ENCODE measurements at places on chromosomes 6 and 20.
A peak's percentile ranks its signal among the peaks of the same experiment; 100 is the strongest.

- H3K4me1 ChIP-seq, result no peaks in the 10 kb centered on the region
- no peak for DNase-seq
- no peak overlapping the region for H3K27ac ChIP-seq
- no peak overlapping the region for H3K4me3 ChIP-seq
- H3K36me3 ChIP-seq, result no peaks in the 10 kb centered on the region
- no peaks in the 10 kb centered on the region for H3K27me3 ChIP-seq
Measured at GRCh38 chr6:40148882-40149573, 214.8 kb upstream of the MOCS1 start.

DNA sequence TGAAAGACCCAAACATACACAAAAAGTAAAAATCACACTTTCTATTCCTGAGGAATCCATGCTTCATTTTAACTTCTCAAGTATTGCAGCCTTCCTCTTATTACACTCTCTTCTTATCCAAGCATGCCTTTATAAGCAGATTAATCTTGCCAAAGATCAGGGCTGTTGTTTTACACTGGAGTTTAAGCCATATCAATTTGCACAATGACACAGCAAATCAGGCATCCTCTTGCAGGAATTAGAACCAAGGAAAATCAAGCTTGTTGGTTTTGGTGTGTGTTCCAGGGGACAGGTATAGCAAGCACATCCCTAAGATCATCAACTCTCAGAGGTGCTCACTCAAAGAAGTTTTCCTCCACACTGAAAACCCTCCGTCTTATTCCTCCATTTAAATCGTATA is 69.5 kb downstream of the CYP39A1 start:
- DNase-seq, result no peak
- H3K27me3 ChIP-seq, result no peaks in the 10 kb centered on the region
- H3K4me1 ChIP-seq, result peaks cover 5% of the 10 kb centered on the region
- H3K4me3 ChIP-seq, result no peak overlapping the region
- H3K27ac ChIP-seq, result peak overlapping the region; percentile 1
- no peaks in the 10 kb centered on the region for H3K36me3 ChIP-seq

- H3K4me3 ChIP-seq, result no peak overlapping the region
- H3K4me1 ChIP-seq, result no peaks in the 10 kb centered on the region
- no peak for DNase-seq
- no peak overlapping the region for H3K27ac ChIP-seq
- no peaks in the 10 kb centered on the region for H3K27me3 ChIP-seq
Measured at GRCh38 chr6:40807484-40807883, 220.3 kb upstream of the LRFN2 start.

GRCh38 chr6:136470044-136470443 is 80.2 kb downstream of the MAP7 start:
- no peak overlapping the region for H3K4me3 ChIP-seq
- H3K36me3 ChIP-seq, result no peaks in the 10 kb centered on the region
- no peak overlapping the region for H3K27ac ChIP-seq
- no peaks in the 10 kb centered on the region for H3K4me1 ChIP-seq

- peaks cover 8% of the 10 kb centered on the region for H3K4me1 ChIP-seq
- H3K4me3 ChIP-seq, result no peak overlapping the region
- peak overlapping the region; percentile 38 for H3K27ac ChIP-seq
- H3K27me3 ChIP-seq, result no peaks in the 10 kb centered on the region
Measured at GRCh38 chr20:32971703-32972161, 32.5 kb downstream of the SUN5 start.

DNA sequence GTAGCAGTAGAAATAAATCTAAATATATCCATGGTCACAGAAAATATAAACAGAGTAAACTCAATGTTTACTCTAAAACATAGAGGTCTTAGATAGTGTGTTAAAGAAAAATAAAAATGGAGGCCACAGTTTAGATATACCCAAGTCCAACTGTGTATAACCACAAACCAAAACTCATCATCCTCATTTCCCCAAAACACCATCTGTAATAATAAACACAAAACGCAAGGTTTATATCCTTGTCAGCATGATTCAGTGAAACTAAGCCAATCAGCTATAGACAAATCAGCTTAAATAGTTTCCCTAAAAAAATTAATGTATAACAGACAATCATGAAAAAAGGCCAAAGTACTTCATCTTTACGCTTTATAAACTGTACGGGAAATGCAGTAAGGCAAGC is 2.7 kb upstream of the HACE1 start:
- H3K27ac ChIP-seq, result no peak overlapping the region
- DNase-seq, result no peak
- H3K4me1 ChIP-seq, result peaks cover 13% of the 10 kb centered on the region
- H3K4me3 ChIP-seq, result no peak overlapping the region

- no peaks in the 10 kb centered on the region for H3K4me1 ChIP-seq
- H3K36me3 ChIP-seq, result no peaks in the 10 kb centered on the region
- H3K27ac ChIP-seq, result no peak overlapping the region
- H3K27me3 ChIP-seq, result no peaks in the 10 kb centered on the region
Measured at GRCh38 chr20:16005021-16005914, 568.0 kb downstream of the KIF16B start.

DNA sequence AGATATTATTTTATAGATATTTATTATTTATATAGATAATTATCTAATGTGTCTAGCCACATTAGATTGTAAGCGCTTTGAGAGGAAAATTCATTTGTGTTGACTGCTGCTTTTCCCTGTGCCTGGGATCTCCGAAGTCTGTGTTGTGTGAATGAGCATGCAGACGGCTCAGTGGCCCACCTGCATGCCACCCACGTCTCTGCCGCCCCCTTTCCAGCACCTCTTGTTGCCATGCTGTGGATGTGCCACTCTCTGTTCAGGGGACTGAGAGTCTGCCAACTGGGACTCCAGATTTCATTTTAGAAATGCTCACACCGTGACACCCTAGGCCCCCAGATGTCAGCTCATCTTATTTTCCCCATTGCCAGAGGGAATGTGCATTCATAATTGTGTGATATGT is 139.7 kb downstream of the JARID2 start:
- H3K27ac ChIP-seq, result no peak overlapping the region
- no peak overlapping the region for H3K4me3 ChIP-seq
- H3K4me1 ChIP-seq, result peaks cover 14% of the 10 kb centered on the region
- H3K36me3 ChIP-seq, result no peaks in the 10 kb centered on the region
- DNase-seq, result no peak
- no peaks in the 10 kb centered on the region for H3K27me3 ChIP-seq

DNA sequence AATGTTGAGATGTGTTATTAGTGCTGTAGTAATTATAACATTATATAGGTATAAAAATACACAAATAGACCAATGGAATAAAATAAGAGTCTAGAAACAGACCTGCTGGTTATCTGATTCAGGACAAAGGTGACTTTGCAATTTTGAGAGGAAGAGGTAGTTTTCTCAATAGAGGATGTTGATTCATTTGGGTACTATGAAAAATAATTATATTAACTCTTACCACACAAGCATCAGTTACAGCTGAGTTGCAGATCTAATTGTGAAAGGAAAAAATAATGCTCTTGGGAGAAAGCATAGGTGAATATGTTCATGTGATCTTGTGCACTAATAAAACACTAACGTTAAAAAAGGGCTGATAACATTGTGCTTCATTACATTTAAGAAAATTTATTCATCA is 103.0 kb downstream of the BCKDHB start:
- H3K4me3 ChIP-seq, result no peak overlapping the region
- DNase-seq, result no peak
- peaks cover 6% of the 10 kb centered on the region for H3K4me1 ChIP-seq

- H3K27ac ChIP-seq, result no peak overlapping the region
- no peak overlapping the region for H3K4me3 ChIP-seq
- no peak for DNase-seq
- no peaks in the 10 kb centered on the region for H3K27me3 ChIP-seq
Measured at GRCh38 chr20:14134004-14134403, 138.7 kb downstream of the MACROD2 start.

GRCh38 chr6:100209323-100210136 is 215.5 kb upstream of the MCHR2 start:
- no peak overlapping the region for H3K4me3 ChIP-seq
- no peak for DNase-seq
- no peaks in the 10 kb centered on the region for H3K36me3 ChIP-seq
- no peaks in the 10 kb centered on the region for H3K27me3 ChIP-seq
- no peaks in the 10 kb centered on the region for H3K4me1 ChIP-seq

DNA sequence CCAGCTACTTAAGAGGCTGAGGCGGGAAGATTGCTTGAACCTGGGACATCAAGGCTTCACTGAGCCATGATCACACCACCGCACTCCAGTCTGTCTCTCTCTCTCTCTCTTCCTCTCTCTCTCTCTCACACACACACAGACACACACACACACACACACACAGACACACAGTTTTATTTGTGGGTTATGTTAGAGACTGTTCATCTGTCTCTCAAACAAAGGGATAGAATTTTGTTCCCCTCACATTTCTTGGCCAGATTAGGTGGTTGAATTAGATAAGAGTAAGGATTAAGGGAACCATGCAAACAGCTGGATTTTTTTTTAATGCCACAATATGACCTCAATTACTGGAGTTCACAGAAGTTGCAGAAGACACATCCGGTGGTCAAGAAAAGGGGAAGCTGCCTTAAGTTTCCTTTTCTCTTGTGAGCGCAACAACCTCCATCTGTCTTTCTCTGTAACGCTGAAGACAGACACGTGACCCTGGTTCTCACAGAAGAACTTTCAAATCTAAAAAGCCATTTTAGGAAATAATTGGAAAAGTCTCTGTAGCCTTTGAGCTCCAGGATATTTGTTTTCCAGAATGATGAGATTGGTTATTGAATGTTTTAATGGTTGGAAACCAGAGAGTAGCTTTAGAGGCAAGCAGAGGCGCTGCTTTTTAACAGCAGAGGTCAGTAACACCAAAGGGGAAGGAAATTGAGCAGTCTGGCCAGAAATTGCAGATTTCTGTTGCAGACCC is 32.9 kb upstream of the LGSN start:
- no peaks in the 10 kb centered on the region for H3K27me3 ChIP-seq
- H3K4me3 ChIP-seq, result no peak overlapping the region
- DNase-seq, result peak; percentile 21
- H3K4me1 ChIP-seq, result no peaks in the 10 kb centered on the region
- H3K27ac ChIP-seq, result no peak overlapping the region
- no peaks in the 10 kb centered on the region for H3K36me3 ChIP-seq

- no peak overlapping the region for H3K27ac ChIP-seq
- DNase-seq, result no peak
- no peaks in the 10 kb centered on the region for H3K27me3 ChIP-seq
Measured at GRCh38 chr6:109252261-109253041, 129.8 kb downstream of the CD164 start.

DNA sequence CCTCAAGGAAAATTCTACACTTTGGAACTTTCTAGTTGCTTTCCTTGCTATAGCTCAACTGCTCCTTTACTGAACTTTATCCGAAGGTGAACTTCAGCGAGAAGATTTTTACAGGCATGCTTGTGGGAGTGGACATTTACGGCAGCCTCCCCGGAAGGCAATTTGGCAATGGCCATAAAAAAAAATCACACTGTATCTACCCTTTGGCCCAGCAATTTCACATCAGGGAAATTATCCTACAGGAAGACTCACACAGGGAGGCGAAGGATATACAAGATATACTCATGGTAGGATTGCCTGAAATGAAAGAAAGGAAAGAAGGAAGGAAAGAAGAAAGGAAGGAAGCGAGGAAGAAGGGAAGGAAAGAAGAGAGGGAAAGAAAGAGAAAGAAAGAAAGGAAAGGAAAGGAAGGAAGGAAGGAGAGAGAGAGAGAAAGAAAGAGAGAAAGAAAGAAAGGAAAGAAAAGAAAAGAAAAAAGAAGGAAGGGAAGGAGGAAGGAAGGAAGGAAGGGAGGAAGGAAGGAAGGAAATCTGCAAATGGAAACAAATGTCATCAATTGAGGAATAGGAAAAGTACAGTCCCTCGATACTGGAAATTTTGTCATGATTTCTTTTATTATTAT is 25.7 kb downstream of the OVOL2 start:
- no peaks in the 10 kb centered on the region for H3K27me3 ChIP-seq
- no peak for DNase-seq
- no peaks in the 10 kb centered on the region for H3K36me3 ChIP-seq

- H3K27me3 ChIP-seq, result no peaks in the 10 kb centered on the region
- DNase-seq, result no peak
- no peak overlapping the region for H3K4me3 ChIP-seq
- peak overlapping the region; percentile 24 for H3K27ac ChIP-seq
Measured at GRCh38 chr20:58112017-58112781, 116.3 kb downstream of the ANKRD60 start.

GRCh38 chr20:53335555-53335954 is 258.1 kb downstream of the ZNF217 start:
- no peaks in the 10 kb centered on the region for H3K36me3 ChIP-seq
- H3K4me1 ChIP-seq, result peaks cover 4% of the 10 kb centered on the region
- peak; percentile 8 for DNase-seq

DNA sequence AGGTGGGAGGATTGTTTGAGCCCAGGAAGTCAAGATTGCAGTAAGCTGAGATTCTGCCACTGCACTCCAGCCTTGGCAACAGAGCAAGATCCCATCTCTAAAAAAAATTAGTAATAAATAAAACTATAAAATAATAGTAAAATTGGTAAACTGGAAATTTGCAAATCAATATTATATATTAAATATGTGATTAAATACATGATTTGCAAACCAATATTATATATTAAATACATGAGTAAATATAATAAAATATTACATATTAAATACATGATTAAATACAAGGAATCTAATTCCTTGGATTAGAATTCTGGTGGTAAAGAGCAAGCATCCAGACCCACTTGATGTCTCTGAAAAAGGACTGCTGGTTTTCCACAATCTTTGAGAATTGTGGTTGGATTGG is 35.8 kb downstream of the FUT9 start:
- DNase-seq, result no peak
- no peaks in the 10 kb centered on the region for H3K27me3 ChIP-seq
- H3K4me1 ChIP-seq, result no peaks in the 10 kb centered on the region
- no peak overlapping the region for H3K27ac ChIP-seq
- H3K36me3 ChIP-seq, result no peaks in the 10 kb centered on the region

DNA sequence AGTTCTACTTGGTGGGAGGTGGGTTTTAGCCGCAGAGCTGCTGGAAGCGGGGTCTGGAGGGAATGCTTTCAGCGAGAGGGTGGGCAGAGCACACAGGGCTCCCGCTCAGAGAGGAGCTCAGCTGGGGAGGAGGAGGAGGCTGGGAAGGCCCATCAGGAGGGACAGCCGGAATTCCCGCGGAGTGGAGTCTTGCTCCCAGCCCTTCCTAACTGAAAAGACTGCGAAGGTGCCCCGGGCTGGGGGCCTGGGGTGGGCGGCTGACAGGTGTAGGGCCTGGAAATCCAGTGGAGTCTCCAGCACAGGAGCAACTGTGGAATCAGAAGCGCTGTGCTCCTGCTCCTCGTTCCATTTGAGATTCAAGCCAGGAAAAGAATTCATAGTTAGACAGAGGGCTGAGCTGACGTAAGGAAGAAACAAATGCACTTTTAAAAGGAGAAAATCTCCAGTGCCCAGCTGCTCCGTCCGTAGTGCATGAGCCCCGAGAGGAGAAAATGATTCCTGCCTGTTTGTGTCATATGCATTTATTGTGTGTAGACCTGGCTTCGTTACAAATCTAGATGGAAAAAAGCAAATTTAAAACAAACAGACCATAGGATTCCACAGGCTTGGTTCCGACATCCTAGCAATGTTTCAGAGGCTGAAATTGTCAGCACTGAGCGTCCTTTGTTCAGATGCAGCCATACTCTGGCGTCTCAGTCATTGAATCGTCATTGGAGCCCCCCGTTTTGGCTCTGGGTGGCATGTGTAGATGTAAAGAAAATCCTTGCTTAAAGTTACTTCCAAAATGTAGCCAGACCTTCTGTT is 197.7 kb downstream of the SMOC2 start:
- DNase-seq, result no peak
- H3K36me3 ChIP-seq, result no peaks in the 10 kb centered on the region
- H3K4me1 ChIP-seq, result peaks cover 13% of the 10 kb centered on the region
- H3K27me3 ChIP-seq, result no peaks in the 10 kb centered on the region
- no peak overlapping the region for H3K4me3 ChIP-seq

- no peak overlapping the region for H3K27ac ChIP-seq
- no peak overlapping the region for H3K4me3 ChIP-seq
- H3K4me1 ChIP-seq, result no peaks in the 10 kb centered on the region
- no peak for DNase-seq
Measured at GRCh38 chr6:117423754-117424153, 2.0 kb downstream of the ROS1 start.
